Activated CD4-positive, alpha-beta T cell treated with anti-CD3 and anti-CD28 coated beads, Interleukin-2, amount 10 ng/mL, durations not matched to agents 7 days and 5 days (primary cell): ENCODE measurements at places on chromosomes 2 and 18.

DNA sequence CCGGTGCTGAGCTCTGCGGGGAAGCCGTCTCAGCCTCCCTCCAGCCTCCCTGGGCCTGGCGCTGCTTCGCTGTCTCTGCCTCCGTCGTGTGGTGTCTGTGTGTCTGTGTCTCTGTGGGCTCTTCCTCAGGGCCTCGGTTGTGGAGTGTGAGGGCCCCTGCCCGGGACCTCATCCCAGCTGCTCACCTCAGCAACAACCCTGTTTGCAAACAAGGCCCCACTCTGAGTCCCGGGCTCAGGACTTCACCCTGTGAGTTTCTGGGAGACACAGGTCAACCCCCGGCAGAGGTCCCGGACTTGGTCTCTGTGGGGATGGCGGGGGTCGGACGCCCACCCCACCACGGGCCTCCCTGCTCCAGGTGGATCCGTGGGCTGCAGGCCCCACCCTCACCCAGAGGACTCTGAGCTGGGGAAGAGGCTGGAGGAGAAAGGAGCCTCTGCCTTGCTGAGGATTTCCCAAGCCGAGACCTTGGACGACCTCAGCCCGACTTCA is 127.4 kb upstream of the CTDP1 start:
- no peak for DNase-seq

GRCh38 chr2:164840458-164840929 is 1.1 kb downstream of the COBLL1 start:
- DNase-seq = no peak

GRCh38 chr18:49500201-49500921 is 13.3 kb upstream of the C18orf32 start:
- DNase-seq = no peak

DNA sequence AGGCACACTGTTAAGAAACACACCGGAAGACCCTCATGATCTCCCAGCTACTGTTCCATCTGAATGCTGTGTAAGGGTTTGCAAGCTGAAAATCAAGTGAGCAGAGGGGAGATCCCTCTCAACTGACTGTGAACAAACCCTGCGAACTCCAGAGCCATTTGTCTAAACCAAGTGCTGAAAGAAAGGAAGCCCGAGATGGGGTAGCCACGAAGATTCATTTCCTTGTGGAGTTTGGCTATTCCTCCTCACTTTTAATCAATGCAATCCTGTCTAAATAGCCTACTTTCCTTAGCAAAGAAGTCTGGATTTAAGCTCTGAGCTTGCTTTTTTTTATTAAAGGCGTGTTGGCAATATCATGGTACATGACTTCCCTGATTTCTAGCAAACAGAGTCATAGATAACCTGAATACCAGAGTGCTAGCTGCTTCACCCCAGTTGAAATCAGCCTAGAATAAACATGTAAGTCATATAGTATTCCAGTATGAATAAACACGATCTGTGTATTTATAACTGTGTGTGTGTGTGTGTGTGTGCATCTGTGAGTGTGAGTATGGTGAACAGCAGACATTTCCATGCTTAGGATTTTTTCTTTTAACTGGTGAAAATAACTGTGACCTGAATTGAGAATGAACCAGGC is 365.2 kb downstream of the ZNF521 start:
- DNase-seq = no peak

GRCh38 chr18:72542984-72543356 is 1.2 kb downstream of the CBLN2 start:
- DNase-seq = no peak
